ENCODE measurements at places on chromosomes 1 and 21.

DNA sequence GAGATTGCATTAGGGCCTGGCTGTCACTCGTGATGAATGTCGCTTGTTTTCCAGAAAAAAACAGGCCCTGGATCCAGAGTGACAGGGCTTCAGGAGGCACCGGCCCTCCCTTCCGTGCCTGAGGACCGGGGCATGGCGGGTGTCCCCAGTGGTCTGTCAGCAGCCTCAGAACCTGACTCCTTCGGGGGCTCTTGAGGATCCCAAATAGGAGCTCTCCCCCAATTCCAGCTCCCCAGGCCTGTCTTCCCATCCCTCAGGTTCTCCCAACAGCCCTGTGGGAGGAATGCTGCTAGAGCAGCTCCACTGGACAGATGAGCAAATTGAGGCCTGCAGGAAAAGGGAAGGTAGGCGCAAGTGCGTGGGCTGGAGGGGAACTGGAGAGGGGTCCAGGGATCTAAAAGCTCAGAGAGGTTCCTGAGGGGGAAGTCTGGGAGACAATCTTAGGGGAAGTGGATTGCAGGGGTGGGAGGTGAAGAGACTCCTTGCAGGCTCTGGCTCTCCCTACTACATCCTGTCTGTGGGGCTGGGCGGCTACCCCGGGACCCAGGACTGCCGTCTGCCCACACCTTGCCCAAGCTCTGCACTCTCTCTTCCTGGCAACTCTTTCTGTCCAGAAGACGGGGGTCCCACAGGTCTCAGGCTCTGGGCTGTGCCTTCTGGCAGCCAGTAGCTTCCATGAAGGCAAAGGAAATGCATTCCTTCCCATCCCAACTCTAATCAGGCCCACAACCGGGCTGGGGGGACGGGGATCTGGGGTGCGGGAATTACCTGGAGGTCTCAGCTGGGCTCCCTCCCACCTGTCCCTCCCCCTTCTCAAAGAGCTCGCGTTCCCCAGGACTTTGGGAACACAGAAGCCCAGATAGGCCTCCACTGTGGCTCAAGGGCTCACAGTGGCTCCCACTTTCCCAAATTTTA lies 105.7 kb upstream of the CASZ1 start:
- H3K4me3 ChIP-seq, result peak overlapping the region; percentile 30
- no peak for DNase-seq
- no peaks in the 10 kb centered on the region for H3K36me3 ChIP-seq
- H3K27me3 ChIP-seq, result peaks cover 5% of the 10 kb centered on the region

DNA sequence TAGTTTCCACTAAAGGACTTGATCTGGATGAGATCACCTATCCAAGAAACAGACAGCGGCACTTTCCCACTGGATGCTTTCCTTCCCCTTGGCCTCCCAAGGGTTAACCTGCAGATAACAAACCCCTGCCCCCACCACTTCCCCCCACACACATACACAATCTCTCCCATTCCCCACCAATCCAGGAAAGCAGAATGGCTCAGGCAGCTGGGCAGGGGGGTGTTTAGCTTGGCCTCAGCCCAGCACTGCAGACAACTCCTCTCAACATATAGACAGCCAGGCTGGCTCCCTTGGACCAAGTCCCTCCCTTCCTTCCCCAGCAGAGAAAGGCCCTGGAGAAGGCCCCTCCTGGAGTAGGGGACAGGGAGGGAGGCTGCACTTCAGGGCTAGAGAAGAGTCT lies 24.6 kb downstream of the PLEKHA6 start:
- no peak overlapping the region for H3K27ac ChIP-seq
- H3K4me1 ChIP-seq, result no peaks in the 10 kb centered on the region
- H3K4me3 ChIP-seq, result no peak overlapping the region
- no peaks in the 10 kb centered on the region for H3K27me3 ChIP-seq
- no peak for DNase-seq

GRCh38 chr21:44375761-44376241 lies 22.4 kb downstream of the TRPM2 start:
- no peaks in the 10 kb centered on the region for H3K36me3 ChIP-seq
- H3K27me3 ChIP-seq, result peaks cover 70% of the 10 kb centered on the region
- no peak overlapping the region for H3K4me3 ChIP-seq
- DNase-seq, result no peak

DNA sequence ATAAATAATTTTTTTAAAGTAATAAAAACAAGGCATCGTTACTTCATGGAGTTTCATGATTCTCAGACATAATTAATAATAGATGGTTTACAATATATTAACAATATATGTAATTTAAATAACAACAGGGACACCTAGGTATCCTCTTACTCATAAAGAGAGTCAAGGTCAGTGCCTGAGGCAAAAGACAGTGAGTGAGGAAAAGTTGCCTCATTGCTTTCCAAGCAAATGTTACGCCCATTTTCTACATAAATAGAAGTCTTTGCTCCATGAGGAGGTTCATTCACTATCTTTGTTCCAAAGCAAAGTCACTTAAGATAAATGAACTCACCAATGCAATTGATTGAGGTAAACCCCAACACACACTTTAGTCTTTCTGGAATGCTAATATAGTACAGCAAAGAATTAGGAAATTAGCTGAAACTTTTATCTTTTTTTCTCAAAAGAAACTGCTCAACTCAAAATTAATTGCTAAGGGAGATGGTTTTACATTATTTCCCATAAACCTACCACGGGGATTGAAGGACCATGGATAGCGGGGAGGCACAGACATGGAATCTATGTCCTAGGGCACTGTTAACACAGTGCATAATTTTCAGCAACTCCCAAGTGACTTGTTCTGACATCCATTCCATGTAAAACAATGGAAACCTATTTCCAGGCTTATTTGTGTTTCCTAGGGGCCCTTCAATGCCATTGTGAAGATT lies 19.6 kb downstream of the BCL9 start:
- no peaks in the 10 kb centered on the region for H3K36me3 ChIP-seq
- no peak for DNase-seq
- H3K27ac ChIP-seq, result no peak overlapping the region
- H3K4me1 ChIP-seq, result no peaks in the 10 kb centered on the region
- H3K27me3 ChIP-seq, result no peaks in the 10 kb centered on the region

GRCh38 chr1:204107892-204108291 lies 35.0 kb downstream of the SOX13 start:
- H3K4me3 ChIP-seq, result no peak overlapping the region
- no peak for DNase-seq
- H3K27ac ChIP-seq, result no peak overlapping the region
- peaks cover 18% of the 10 kb centered on the region for H3K4me1 ChIP-seq

DNA sequence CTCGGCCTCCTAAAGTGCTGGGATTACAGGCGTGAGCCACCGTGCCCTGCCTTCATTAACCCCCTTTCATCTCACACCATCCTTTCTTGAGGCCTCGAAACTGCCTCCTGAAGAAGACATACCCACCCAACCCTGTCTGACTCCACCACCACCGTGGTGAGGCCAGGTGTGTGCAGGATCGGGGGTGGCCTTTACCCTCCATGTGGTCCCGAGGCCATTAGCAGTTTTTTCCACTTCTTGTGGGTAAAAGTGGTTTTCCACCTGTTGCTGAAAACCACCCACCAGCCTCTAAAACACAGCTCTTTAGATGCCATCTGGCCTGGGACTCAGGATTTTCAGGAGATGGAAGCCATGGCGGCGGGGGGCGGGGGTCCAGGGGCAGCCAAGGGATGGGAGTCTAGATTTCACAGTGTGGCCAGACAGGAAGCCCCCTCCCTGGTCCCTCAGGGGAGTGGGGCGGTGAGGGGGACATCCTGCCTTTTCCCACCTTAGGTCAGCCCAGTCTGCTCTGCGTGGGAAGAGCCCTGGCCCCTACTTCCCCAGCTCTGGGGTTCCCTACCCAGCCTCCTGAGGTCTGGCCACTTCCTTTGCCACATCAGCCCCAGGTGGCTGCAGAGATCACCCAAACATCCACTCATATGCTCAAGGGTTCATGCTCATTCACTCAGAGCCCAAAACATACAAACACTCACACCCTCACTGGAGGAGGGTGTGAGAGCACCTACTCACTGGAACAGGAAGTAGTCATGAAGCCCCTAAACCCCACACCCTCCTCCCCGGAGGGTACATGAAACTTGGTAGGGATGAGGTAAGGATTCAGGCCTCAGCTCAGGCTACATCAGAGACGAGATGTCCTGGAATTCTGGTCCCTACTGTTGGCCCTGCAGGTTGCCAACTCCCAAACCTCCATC lies 2.3 kb downstream of the FGR start:
- no peak overlapping the region for H3K4me3 ChIP-seq
- no peak for DNase-seq
- no peaks in the 10 kb centered on the region for H3K4me1 ChIP-seq
- H3K27me3 ChIP-seq, result no peaks in the 10 kb centered on the region
- H3K36me3 ChIP-seq, result no peaks in the 10 kb centered on the region
- peak overlapping the region; percentile 82 for H3K27ac ChIP-seq
